ENCODE measurements at places on chromosomes 7 and 10. TPM values are rescaled to one million over a fixed set of nuclear protein-coding genes. Genes with fewer than 3 reads are reported as not detected.

DNA sequence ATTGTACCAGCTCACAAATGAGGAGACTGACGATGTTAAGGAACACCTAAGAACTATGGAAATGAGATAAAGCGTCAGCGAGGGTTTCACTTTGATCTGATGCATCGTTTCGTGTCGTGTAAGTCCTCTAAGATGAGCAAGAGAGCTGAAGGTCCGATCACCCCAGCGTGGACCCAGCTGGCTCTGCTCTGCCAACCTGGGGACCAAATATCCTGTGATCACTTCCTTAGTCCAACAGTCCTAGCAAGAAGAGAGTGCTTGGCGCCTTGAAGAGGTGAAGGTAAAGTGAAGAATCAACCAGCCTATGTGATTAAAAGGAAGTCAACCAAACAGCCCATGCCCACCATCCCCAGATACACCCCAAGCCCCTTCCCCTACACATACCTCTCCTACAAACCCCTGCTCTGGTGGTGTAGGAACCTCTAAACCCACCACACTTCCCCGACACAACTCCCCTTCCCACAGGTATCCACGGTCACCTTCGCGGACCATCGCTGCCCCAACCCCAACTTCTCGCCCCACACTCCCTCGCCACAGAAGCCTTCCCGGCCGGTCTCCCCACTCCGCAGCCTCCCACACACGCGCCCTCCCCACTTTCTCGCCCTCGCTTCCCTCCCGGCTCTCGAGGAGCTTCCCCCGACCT is 722 bp downstream of the UPF2 start:
- H3K27ac ChIP-seq = peak overlapping the region; percentile 93
- H3K4me1 ChIP-seq = no peaks in the 10 kb centered on the region
- H3K36me3 ChIP-seq = peaks cover 23% of the 10 kb centered on the region
- H3K27me3 ChIP-seq = peaks cover 6% of the 10 kb centered on the region

DNA sequence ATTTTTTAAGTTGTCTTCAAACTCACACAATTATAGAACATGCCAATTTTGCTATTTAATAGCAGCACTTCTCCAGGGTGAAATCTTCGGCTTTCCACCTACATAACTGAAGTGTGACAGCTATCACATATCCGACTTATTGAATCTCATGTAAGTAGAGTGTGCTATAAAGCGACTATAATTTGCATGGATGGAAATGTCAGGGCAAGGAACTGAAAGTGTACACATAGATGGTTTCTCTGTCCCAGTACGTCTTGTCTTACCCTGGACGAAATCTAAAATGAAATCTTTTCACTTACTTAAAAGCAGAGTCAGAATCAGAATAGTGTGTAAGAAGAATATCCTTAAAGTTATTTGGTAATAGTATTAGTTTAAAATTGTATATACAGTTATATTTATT is 132.3 kb downstream of the THSD7A start:
- peaks cover under 1% of the 10 kb centered on the region for H3K4me1 ChIP-seq
- no peak overlapping the region for H3K4me3 ChIP-seq
- H3K27me3 ChIP-seq = no peaks in the 10 kb centered on the region
- no peaks in the 10 kb centered on the region for H3K36me3 ChIP-seq
- no peak for DNase-seq
- H3K27ac ChIP-seq = no peak overlapping the region

DNA sequence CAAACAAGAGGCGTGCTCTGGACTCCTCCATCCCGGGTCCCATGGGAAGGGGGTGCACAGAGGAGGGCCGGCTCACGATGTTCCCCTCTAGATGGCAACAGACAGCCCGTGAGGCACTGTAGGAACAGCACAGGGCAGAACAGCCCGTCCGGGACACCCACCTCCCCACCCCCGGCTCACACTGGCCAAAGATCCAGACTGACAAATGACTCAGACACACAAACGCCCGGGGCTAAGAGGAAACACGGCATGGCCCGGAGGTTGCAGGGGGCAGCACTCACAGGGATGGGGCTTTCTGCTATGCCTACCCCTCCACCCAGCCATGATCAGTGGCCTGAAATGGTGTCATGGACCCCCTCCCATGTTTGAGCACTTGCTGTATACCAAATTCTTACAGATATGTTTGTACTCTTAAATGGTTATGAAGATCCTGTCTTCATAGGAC is 4.9 kb upstream of the ELN start:
- peaks cover 7% of the 10 kb centered on the region for H3K4me1 ChIP-seq
- H3K27me3 ChIP-seq = peaks cover 46% of the 10 kb centered on the region
- peaks cover 5% of the 10 kb centered on the region for H3K36me3 ChIP-seq
- DNase-seq = peak; percentile 48

- DNase-seq = no peak
- H3K27me3 ChIP-seq = no peaks in the 10 kb centered on the region
- no peak overlapping the region for H3K27ac ChIP-seq
- no peaks in the 10 kb centered on the region for H3K36me3 ChIP-seq
- H3K4me1 ChIP-seq = peaks cover 28% of the 10 kb centered on the region
These were observed 164.6 kb downstream of the SND1 start for GRCh38 chr7:127816354-127817190.

DNA sequence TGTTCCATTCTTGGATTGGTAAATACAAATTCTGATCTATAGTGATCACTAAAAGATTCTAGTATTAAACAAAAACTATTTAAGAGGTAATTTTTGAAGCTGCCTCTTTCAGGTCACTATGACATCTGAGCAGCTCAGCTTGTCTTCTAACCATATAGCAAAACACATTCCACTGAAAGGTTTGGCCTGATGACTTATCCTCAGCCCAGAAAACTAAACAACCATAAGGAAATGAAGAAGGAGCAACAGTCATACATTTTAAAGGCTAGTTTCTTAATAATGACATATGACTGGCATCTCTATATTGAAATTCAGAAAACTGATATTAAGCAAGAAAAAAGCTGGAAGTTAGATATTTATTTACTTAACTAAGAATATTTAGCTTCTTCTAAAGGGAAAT is 24.6 kb downstream of the NT5C2 start:
- peaks cover 10% of the 10 kb centered on the region for H3K36me3 ChIP-seq
- no peaks in the 10 kb centered on the region for H3K4me1 ChIP-seq
- no peak for DNase-seq
- H3K27me3 ChIP-seq = no peaks in the 10 kb centered on the region

RSPH10B2 gene
- 0.29 TPM for total RNA-seq

PLCE1 gene
- total RNA-seq = 1.8 TPM
